ENCODE measurements at places on chromosomes 12 and 14.

DNA sequence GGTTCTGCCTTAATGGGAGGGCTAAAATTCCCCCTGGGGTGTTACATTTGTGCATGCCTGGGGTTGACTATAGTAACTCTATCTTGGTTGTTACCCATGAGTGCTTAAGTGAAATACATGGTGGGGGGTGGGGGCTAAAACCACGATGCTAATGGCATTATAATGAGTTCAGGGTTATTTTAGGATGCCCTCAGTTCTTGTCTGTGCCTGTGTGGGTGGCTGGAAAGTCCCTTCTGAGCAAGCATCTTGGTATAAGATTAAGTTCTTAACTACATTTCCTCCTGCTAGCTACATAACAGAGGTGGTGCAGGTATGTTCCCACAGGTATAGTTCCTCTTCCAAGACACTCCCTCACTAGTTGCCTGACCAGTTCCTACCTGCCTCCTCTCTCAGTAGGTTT lies 822.3 kb downstream of the LRFN5 start:
- DNase-seq = no peak

DNA sequence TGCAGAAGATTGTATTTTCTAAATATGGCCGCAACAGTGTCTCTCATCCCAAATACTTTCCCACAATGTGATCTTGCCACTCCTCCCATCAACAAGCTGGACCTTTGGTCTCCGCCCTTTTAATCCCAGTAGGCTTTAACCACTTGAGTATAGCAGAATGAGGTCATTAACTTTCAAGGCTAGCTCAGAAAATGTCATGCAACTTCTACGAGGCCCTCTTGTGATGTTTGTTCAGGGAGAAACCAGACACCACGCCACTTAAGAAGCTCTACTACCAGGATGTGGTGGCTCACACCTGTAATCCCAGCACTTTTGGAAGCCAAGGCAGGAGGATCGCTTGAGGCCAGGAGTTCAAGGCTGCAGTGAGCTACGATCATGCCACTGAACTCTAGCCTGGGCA lies 20.1 kb upstream of the OR6J1 start:
- no peak for DNase-seq

- no peak for DNase-seq
Observed at GRCh38 chr14:73312687-73313086, 75.4 kb downstream of the PAPLN start.

DNA sequence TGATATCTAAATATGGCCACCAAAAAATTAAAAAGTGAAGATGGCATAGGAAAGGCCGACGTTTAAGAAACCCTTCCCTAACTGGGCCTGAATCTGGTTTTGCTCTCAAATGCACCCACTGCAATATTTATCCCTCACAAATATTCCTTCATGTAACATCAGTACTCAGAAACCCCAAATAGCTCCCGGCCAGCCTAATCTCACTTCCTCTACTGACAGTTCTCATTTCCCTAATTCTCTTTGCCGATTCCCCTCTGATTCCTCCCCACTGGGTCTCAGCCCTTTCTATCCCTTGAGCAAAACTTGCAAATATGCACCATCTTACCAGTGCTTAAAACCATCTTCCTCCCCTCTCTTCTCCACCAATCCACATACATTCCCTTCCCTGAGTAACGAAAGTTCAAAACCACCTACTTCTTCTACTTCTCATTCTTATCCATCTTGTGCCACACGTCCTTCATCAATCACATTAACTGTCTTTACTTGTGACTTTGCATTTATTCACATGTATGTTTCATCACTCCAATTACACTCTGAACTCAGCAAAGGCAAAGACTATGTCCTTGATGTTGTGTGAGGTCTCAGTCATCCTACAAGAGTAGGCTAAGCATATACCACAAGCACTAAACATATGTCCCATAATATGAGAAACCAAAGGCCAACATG lies 23.1 kb downstream of the KCNK10 start:
- DNase-seq = no peak

- peak; percentile 74 for DNase-seq
Observed at GRCh38 chr12:6927379-6928021, at the start of gene ATN1. TSS of gene ATN1 (plus strand) at chr12:6927959. CDS start at chr12:6934002, 6,043 bp downstream.
